RPMI8226 (cell line): ENCODE measurements at places on chromosomes 12 and 14.

- DNase-seq: no peak
These were observed 44.6 kb upstream of the FAR2 start for GRCh38 chr12:29104516-29104915.

DNA sequence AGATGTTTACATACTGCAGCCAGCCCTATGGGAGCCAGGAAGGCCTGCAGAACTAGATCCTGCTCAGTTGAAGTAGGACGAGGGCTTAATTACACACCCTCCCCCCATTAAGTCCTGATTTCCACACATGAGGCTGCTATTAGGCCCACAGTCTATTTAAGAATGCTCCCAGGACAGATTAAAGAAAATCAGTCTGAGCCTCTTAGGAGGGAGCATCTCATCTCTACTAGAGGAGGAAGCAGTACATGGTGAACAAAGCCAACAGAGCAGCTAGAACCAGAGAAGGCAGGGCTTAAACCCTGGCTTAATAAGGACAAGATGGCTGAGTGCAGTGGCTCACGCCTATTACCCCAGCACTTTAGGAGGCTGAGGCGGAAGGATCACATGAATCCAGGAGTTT, 55.8 kb upstream of the ARHGAP5 start:
- DNase-seq: no peak

DNA sequence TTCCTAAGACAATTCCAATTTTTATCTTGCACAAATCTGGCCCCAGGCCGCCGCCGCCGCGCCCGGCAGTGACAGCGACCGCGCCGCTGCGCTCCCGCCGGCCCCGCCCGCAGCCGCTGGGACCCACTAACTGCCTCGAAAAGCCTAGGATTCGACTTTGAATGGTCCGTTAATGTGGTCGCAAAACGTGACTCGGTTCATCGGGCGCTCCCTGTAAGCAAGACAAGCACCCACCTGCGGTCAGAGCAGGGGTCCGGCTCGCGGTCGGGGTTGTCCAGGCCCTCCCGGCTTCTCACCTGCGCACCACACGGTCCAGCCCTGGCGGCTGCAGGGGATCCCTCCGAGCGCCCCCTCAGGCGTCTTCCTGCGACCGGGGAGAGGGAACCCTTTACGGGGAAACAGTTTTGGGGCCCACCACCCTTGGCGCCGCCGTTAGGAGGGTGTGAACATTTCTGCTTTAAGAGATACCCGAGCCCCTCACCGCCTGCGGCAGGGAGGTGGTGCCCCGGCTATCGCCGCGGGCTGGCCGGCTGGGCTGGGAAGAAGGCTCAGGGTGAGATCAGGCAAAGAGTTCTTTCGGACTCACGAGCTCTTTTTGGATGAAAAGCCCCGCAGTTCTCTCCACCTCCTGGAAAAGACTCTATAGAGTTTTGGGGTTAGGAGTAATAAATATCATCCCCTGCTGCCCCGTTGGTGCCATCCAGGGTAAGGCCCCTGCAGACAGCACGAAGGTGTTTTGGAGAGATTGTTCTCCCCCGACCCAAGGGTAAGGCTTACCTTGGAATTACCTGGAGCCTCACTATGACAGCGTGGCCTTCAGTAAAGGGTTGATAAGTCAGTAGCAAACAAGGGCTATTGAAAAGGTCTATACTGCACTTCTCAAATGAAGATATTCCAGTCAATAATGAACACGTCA, 13.6 kb upstream of the FOXJ2 start:
- peak; percentile 30 for DNase-seq

GRCh38 chr12:77122236-77122635, 56.9 kb upstream of the E2F7 start:
- no peak for DNase-seq

DNA sequence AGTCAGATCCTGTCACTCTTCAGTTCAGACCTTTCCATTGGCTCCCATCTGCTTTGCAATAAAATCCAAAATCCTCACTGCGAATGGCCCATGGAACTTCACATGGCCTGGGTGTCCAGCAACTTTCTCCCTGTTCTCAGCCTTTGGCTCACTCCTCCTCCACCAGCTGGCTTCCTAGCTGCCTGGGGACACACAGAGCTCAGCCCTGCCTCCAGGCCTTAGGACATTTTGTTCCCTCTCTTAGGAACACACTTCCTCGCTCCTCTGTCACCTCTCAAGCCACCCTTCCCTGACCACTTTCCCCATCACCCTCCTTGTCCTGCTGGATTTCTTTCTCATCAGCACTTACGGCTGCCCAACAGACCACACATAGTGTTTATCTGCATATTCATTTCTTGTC, 419.6 kb downstream of the MED13L start:
- no peak for DNase-seq

GRCh38 chr14:66104486-66104885, 381.7 kb upstream of the CCDC196 start:
- DNase-seq: no peak

DNA sequence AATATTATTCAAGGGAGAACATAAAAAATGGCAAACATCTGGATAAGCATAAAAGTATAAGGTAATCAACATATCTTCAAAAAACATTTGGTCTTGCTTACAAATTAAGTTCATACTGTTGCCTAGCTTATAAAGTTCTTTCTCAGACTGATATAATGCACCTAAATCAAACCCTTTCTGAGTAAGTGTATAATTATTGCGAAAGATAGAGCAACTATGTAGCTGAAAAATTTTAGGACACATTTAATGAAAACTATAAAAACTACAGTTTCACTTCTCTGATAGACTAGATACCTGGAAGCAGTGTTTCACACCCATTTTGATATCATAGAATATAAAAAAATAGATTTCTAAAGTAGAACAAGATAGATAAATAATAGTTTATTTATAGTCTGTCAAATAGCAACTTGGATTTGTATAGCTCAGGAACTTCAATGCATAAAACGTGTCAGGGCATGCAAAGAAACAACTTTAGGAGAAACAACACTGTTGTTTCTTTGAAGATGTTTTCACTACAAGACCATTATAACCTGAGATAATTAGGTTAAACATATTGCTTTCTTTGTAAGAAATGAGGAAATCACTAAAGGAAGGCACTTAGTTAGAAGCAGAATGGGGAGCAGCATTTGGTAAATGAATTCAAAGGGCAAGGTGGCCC, 7.6 kb downstream of the CLECL1 start:
- no peak for DNase-seq

DNA sequence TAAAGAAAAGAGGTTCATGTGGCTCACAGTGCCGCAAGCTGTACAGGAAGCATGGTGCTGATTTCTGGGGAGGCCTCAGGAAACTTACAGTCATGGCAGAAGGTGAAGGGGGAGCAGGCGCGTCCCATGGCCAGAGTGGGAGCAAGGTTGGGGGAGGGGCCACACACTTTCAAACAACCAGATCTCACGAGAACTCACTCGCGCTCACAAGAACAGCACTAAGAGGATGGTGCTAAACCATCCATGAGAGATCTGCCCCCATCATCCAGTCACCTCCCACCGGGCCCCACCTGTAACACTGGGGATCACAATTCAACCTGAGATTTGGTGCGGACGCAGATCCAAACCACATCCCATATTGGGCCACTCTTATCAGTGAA, 80.5 kb downstream of the CCDC92 start:
- DNase-seq: no peak

- no peak for DNase-seq
These were observed 96.0 kb upstream of the NEDD1 start for GRCh38 chr12:96811083-96811482.

- DNase-seq: no peak
These were observed 56.2 kb upstream of the DDHD1 start for GRCh38 chr14:53209370-53209769.

- DNase-seq: no peak
These were observed 11.2 kb downstream of the CEP170B start for GRCh38 chr14:104876251-104876699.

GRCh38 chr12:50111395-50111692, 692 bp upstream of the COX14 start:
- DNase-seq: no peak

DNA sequence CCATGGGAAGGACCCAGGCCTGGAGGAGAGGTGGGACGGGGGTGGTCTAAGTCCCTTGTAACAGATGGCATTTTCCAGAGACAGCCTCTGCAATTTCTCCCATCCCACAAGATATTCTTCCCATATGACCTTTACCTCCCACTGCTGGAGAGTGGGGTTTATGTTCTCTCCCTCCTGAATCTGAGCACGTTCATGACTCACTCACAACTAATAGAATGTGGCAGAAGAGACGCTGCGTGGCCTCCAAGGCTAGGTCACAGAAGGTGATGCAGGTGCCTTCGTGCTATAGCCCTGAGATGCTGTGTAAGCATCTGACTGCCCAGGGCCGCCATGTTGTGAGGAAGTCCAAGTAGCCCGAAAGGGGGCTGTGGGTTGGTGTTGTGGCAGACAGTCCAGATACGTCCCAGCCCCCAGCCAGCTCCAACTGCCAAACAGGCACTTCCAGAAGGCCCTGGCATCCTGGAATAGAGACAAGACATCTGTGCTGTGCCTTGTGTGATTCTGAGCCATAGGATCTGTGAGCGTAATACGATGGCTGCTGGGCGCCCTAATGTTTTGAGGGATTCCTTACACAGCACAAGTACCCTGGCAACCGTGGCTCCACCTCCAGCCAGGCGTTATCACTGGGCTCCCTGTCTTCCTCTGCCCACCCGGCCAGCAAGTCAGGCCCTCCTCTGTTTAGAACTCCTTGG, 56.1 kb upstream of the NCOR2 start:
- no peak for DNase-seq

DNA sequence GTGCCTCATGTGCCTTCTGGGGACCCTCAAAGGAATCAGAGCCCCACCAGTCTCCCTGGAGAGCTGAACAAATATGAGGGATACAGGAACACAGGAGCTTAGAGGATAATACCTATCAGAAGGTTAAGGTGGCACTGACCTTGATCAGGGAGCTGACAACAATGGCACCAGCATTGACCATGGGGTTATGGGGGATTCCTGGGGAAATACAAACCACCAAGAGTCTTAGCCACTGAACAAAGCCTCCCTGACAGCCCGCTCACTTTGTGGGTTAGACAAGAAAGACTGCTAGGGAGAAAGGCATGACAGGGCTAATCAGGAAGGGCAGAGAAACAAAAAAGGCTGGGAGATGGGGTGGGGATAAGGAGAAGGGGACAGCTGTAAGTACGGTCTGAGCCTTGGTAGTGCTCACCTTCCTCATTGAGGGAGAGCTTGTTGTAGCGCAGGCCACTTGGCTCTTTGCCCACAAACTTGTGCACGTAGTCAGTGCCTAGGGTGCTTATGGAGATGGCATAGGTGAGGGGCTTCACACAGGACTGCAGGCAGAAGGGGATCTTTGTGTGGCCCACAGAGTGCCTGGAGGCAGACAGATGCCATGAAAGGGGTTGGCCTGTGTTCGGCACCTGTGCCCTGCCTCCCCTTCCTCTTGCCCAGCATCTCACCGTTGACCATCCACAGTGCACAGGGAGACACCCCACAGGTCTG, 9.3 kb downstream of the SPRYD4 start:
- DNase-seq: no peak

DNA sequence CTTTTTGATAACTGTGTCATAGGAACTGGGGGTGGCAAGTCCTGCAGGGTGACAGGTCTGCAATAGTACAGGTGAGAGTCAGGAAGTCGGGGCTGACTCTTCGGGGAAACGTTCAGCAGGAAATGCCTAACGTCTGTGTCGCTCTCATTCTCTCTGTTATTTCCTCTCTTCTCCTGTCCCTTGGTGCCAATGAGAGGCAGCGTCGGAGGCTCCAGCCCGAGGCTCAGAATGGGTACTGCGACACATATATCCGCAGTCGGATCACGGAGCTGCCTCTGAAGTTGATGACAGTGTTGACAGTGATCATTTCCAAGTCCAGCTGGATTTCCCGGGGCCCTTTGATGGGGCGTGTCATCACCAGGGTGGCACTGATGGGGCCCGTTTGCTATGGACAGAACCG, 2.7 kb upstream of the TC2N start:
- no peak for DNase-seq

DNA sequence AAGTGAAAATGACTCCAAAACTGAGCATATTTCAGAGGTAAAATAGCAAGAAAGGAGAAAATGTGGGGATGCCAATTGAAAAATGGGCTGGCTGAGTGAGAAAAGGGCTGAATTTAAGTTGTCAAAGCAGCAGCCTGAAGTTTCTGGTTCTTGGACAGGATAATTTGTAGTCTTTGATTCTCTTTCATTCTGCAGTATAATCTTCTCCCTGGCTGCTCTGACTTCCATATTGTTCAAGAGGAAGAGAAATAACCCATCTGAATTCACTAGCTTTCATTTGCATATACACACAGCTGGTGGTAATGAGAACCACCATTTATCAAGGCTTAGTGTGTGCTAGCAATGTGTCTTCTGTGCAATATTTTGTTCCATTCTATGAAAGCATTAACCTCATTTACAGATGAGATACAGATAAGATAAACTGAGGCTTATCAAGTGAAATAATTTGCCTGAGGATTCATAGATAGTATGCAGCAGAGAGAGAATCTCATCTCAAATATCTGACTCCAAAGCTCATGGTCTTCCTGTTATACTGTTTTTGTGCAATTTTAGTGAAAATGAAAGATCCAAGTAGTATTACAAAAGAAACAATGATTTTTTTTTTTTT, 184.2 kb downstream of the TMTC2 start:
- DNase-seq: no peak

DNA sequence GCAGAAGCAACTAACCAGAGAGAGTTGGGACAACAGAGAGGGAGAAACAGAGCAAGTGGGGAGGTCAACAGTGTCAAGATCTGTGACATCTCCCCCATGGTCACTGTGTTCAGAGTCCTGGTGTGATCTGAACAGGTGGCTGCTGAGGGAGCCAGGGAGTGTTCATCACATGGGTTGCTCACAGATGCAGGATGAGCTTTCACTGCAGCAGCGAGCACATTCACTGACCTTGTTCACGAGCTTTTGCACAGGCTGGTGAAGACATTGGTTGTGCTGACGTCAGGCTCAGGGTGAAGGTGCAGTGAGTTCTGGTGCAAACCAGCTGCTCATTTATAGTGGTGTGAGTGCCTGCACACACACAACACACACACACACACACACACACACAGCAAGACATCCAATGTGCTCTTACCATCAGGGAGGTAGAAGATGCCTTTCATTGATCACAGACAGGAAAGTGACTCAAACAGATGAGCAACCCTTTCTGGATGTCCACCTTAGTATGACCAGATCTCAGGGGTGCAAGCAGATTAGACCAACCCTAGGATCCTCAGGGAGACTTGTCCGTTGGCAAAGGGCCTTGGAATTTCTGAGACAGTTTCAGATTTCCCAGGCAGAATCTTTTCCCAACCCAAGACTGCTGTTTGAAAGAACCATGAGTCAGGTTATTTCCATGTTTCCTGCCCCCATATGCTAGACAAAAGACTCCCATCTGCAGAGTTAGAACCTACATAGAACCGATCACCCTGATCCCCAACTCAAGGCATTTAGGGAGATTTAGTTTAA, 44.3 kb upstream of the OR10AD1 start:
- DNase-seq: no peak

DNA sequence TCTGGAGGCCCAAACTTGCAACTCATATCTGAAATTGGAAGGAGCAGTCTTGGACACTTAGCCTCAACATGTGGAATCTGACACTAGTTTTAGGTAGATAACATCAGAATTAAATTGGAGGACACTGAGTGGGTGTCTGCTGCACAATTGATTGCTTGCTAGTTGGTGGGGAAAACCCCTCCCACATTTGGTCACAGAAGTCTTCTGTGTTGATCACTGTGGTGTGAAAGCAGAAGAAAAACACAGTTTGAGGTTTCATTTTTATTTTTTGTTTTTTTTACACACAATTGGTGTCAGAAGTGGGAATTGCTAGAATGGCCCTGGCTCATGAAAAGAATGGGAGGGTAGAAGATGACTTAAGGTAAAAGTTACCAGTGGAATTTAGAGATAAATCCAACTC, 78.0 kb upstream of the CD163 start:
- no peak for DNase-seq
